ENCODE measurements at places on chromosomes 7 and 10.

GRCh38 chr10:10891124-10892082, 126.3 kb upstream of the CELF2 start:
- peak; percentile 26 for DNase-seq

DNA sequence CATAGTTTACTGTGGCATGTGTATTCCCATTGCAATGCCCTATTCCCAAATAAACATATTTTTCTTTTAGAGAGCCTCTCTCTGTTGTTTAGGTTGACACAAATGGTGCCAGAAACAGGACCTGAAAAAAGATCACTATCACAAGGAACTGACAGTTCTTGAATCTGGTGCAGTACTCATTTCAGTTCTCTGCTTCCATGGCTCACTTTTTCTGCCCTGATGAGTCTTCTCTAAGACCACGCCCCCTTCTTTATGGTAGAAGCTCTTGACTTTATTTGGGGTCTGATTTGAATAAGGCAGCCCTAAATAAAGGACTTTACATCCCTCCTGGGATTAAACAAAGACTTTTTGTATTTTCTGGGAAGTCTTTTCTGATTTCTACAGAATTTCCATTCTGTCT, 3.5 kb upstream of the CCDC126 start:
- no peak for DNase-seq

DNA sequence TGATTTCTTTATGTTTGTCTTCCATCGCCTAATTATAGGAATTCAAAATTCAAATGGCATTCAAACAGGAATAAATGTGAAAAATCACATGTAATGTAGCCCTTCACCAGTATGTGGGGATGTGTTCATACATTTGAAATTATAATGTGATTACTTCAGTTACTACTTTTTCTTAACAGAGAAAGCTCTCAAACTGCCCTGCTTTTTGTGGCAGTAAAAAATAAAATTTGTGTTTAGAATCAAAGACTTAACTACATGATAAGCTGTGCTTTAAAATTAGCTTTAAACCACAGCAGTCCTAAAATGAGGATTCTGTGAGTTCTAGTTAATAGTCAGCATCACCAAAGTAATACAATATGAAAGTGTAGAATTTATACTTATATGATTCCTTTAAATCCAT, 7.8 kb upstream of the HERC4 start:
- DNase-seq, result peak; percentile 56

DNA sequence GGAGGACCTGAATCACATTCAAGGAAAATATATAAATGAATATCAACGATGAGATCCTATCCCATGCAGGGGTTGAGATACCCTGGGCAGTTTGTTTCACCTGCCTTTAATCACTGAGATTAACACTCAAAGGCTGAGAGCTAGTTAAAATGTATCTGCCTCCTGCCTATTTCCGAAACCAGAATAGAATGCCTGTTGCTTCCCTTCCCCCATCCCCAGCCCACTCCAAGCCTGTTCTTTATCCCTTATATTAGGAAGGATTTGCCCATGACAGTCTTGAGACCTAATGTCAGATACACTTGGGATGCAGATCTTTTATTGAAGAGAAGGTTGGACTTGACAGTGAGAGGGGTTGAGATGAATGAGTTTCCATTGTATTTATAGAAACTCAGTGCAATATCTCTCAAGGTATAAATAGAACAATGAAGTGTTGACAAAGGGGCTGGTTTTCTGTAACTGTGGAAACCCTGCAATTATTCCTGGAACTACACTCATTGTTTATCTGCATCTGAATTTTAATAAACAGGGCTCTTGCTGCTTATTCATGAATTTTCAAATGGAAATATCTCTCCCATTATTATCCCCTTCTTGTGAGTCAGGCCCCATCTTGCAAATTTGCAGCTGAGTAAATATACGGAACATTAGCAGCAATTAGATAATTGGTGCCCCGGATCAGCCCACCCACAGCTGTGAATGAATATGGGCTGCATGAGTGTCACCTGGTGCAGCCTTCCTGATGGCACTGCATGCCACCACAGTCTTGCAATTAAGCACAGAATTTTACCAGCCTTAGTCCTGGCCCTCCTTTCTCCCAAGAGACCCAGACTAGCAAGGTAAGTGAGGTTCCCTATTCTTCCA, 66.7 kb downstream of the SORCS3 start:
- DNase-seq, result no peak

DNA sequence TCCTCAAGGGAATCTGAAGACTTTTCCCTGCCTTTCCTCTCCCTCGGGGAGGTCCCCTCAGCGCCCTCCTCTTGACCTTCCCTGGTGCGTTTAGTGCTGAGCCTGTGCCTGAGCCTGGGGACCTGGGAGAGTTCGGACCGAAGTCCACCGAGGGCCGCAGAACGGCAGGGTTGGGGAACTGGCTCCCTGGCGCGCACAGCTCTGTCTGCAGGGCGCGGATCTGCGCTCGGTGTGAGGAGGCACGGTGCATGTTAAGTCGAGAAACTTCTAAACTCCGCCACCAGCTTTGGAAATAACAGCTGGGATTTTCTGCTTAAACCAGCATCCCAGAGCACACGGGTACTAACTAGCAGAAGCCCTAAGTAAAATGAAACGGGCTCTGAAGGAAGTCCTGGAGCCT, 44.2 kb upstream of the SLC29A4 start:
- no peak for DNase-seq

GRCh38 chr7:84043661-84044191, 150.9 kb downstream of the SEMA3A start:
- DNase-seq, result no peak

DNA sequence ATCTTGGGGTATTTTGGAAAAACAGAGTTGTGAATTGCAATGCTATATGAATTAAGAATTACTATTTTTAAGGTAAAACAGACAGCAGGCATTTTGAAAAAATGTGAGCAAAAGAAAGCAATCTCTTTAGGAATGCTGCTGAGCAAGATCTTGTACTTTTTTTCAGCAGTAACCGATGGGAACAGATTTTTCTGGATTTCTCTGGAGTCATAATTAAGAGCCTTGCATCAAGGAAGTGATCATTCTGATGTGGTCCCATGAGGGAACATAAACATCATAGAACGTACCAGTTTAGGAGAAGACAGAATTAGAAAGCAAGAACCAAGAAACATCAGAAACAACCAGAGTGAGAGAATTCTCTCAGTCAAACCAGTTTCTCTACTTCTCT, 157.0 kb upstream of the AGR3 start:
- DNase-seq, result no peak

- DNase-seq, result peak; percentile 64
These were observed 2.8 kb upstream of the LZTS2 start for GRCh38 chr10:100996678-100997359.

DNA sequence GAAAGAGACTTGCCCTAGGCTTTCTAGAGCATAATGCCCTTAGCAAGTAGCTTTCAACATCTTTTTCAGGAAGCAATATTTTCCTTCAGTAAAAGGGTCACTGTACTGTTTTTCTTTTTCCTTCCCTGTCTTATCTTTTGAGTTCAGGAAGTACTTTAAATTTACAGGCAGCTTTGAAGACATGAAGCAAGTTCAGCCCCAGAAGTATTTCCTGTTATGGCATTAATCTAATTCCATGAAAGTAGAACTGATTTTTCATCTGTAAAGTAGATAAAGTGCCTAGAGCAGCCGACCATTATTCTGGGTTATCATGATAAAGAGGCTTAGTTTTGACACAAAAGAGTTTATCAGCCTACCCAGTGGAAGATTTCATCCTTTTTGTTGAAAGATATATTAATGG, 288.2 kb downstream of the ADK start:
- no peak for DNase-seq

GRCh38 chr10:2020836-2021235, 283.5 kb upstream of the ADARB2 start:
- DNase-seq, result no peak

DNA sequence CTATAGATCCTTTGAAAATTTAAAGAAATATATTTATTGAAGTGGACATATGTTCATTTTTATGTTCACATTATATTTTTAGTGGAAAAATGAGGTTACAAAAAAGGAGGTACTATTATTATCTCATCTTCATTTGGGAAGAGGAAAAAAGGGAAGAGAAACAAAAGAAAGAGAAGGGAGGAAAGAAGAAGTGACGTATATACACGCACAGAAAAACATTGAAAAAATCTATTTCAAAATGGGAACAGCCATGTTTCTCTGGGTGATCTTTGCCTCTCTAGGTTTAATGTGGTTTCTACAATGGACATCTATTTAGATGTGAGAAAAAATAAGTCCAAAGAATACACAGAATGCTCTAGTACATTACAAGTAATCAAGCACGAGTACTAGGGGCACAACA, 14.8 kb downstream of the ANK3 start:
- no peak for DNase-seq

GRCh38 chr10:60314069-60314940, 75.4 kb downstream of the ANK3 start:
- peak; percentile 62 for DNase-seq

GRCh38 chr7:130008941-130009847, 42.0 kb downstream of the ZC3HC1 start:
- peak; percentile 72 for DNase-seq

GRCh38 chr7:30238721-30239441, 45.5 kb upstream of the ZNRF2 start:
- DNase-seq, result peak; percentile 73

- peak; percentile 17 for DNase-seq
These were observed 158.6 kb upstream of the INSYN2A start for GRCh38 chr10:127354992-127355391.

DNA sequence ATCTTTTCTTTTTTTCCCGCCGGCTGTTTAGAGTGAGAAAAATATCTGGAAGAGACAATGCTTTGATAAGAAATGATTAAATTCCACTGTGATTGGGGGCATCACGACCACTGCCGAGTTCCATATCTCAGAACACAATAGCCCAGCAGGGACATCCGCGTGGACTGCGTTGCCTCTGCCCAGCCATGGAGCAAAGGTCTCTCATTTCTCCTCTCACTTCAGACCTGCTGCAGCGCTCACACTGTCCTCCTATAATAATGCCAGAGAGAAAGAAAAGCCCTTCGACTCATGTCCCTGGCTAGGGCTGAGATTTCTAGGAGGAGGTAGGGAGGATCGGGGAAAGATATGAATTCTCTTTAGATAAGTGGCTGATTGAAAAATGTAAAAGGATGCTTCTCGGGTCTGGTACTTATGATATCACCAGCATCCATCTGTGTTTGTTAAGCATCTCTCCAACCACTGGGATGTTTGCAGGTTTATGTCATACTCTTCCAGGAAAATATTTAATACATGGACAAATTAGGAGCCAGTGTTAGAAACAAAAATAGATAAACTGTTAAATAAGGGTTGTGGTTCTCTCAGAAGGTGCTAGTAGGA, 472.9 kb upstream of the AKR1E2 start:
- no peak for DNase-seq

GRCh38 chr10:14952851-14953423, 959 bp downstream of the DCLRE1C start:
- DNase-seq, result no peak

DNA sequence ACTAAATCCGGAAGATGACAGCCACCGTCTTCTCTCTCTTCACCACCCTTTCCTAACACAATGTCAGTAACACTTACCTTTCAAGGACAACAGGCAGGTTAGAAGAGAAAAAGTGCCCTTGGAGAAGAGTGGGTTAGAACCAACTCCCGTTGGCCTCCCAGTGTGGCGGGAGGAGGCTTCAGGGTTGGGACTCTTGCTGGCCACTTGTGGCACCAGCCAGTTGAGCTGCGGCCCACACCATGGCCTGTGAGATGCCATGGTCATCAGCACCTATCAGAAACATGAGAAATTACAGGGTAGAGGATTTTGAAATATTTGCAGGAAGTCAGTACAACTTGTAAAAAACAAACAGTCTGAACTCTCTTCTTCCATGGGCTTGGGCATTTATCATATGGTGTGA, 93.8 kb downstream of the MKI67 start:
- no peak for DNase-seq

- no peak for DNase-seq
These were observed 81.9 kb downstream of the NUDCD3 start for GRCh38 chr7:44408596-44408995.

DNA sequence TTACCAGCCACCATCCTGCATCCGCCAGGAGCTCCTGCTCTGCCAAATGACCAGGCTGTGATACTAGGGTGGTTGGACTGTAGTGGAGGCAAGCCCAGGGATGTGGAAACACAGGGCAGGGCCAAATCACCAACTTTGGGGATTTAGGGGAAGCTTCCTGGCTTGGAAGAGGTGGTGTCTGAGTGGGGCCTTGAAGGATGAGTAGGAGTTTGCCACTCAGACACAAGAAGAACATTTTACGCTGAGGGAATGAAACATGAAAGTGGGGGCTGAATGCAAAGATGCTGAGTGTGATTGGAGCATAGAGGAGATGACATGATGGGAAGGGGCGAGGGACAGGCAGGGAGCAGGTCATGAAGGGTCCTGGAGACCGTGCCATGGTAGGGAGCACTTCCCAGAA, 329.5 kb downstream of the RPS24 start:
- DNase-seq, result no peak

DNA sequence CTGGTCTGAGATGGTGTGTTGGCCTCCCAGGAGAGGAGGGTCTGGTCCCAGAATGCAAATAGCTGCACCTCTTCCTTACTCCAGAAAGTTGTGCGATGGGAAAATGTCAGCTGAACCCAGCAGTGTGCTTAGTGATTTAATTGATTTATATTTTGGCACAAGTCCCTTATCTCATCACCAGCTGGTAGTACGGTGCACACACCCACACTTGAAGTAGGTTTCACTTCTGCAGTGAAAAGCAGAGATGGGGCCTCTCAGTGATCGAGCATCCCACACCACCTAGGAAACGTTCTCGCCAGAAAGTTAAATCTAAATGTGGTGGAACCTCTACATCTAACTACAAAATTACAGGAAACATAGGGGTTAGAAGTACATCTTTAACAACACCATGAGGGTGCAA, 80.4 kb downstream of the UBE3C start:
- DNase-seq, result no peak

GRCh38 chr10:66983475-66983818, 57.6 kb downstream of the LRRTM3 start:
- DNase-seq, result no peak

- no peak for DNase-seq
These were observed 74.5 kb downstream of the SYPL1 start for GRCh38 chr7:106037489-106038176.

DNA sequence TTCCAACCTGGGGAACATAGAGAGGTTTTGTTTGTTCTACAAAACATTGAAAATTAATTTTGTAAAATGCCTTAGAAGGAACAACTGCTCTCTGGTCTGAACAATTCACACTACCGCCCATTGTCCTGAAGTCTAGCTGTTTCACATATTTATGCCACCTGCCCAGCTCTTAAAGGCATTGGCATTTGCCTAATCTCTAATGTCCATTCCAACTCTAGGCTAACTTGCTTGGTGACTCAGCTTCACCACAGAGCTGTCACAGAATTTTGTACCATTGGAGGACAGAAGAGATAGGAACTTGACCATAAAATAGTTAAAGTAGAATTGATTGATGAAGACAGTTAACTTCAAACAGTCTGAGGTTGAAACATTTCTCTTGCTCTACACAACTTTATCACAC, 53.5 kb upstream of the PPP1R17 start:
- no peak for DNase-seq

GRCh38 chr7:107165341-107165740, 3.5 kb upstream of the HBP1 start:
- DNase-seq, result no peak

- no peak for DNase-seq
These were observed 23.8 kb upstream of the SLF2 start for GRCh38 chr10:100888957-100889356.

GRCh38 chr10:119541459-119542356, 811 bp downstream of the RGS10 start:
- no peak for DNase-seq

Data from RWPE1 (cell line).